Activated T-cell treated with anti-CD3 and anti-CD28 coated beads, Interleukin-2, amount 50 U/mL, for 48 hours (primary cell): ENCODE measurements at places on chromosomes 7 and 10.

- no peak for DNase-seq
Measured at GRCh38 chr7:145088111-145088745, 252.4 kb upstream of the TPK1 start.

GRCh38 chr10:13823709-13824405, 237.1 kb downstream of the PRPF18 start:
- no peak for DNase-seq

GRCh38 chr10:22369434-22370072, 24.3 kb downstream of the SPAG6 start:
- DNase-seq, result no peak

- DNase-seq, result no peak
Measured at GRCh38 chr10:104689105-104689504, 48.0 kb downstream of the SORCS3 start.

DNA sequence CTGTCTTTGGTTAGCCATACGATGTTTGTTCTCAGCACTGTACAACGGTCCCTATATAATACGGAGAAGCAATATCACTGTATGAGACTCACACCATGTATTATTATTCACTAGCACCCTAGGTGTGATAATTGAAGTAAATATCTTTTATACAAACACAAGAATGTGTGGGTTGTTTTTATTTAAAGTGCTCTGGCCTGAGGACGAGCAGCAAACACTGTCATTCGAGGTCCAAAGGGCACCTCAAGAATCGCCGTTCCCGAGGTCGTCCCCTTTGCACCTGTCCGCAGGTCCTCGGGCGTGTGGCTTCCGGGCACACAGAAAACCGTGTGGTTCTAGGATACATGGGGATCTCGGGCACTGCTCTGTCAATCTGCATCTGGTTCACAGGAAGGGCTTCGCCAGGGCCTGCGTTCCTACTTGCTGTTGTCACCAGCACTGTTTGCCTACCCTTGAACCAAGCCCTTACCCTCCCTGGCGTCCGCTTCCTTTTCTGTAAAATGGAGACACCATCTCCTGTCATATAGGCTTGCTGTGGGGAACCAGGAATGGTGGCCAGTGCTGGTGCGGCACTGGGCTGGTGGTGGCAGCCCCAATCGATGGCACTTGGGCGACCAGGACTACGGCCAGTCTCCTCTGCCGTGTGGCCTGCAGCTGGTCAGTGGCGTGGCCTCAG, 28.5 kb upstream of the SH2B2 start:
- DNase-seq, result no peak

- no peak for DNase-seq
Measured at GRCh38 chr10:79238158-79238520, 109.1 kb upstream of the PPIF start.

GRCh38 chr7:3318874-3319273, 17.8 kb downstream of the SDK1 start:
- DNase-seq, result no peak

GRCh38 chr7:136348542-136349192, 371.5 kb upstream of the MTPN start:
- DNase-seq, result no peak

DNA sequence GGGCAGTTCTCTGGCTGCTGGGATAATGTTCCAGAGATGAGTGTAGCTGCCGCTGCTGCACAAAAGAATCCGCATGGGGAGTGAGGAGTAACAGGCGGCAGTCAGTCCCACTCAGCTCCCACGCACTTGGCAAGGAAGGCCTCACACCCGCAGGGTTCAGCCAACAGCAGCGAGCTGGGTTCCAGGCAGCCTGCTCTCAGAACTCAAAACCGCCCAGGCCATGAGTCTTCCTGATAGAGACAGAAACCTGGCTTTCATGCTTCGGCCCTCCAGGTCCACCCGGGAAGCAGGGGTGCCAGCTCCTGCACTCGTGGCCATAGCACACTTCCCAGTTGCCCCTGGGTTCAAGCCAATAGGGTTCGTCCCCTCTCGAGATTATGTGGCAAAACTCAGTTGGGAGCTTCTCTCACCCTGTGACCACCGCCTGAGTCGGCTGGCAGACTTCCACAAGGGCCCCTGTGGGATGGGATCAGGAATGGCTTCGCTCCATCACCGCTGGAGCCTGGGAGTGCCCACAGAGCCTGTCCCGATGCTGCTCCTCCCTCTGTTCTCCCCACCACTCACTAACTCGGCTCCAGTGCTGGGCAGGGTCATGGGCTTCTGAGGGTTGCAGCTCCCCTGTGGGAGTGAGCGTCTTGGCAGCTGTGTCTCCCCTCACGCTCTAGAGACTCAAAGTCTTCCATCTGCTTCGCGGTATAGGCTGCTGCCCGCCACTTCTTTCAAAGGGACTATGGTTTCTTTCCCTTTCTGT, 20.6 kb downstream of the CLRN3 start:
- DNase-seq, result no peak

GRCh38 chr7:103148131-103148993, 537 bp downstream of the NAPEPLD start:
- no peak for DNase-seq
